ENCODE measurements at places on chromosomes 6 and 20. TPM values are rescaled to one million over a fixed set of nuclear protein-coding genes. Genes with fewer than 3 reads are reported as not detected.

ENPP1 gene
- total RNA-seq, result 0.31 TPM

LY6G6C gene
- not detected for total RNA-seq

LY86 gene
- total RNA-seq, result not detected

GGT7 gene
- total RNA-seq, result 8.7 TPM

HMGCLL1 gene
- not detected for total RNA-seq

PPP1R11 gene
- total RNA-seq, result 8.9 TPM

PTPRT gene
- not detected for total RNA-seq

PHACTR1 gene
- total RNA-seq, result 2.7 TPM

BEND3 gene
- total RNA-seq, result 3.0 TPM

TRIM15 gene
- total RNA-seq, result not detected

EEF1A2 gene
- 27.1 TPM for total RNA-seq

COL9A1 gene
- not detected for total RNA-seq

CTSA gene
- 37.2 TPM for total RNA-seq

RNF144B gene
- total RNA-seq, result 63.3 TPM

LY6G5C gene
- 1.8 TPM for total RNA-seq

PLAGL2 gene
- 4.2 TPM for total RNA-seq

LEMD2 gene
- 57.0 TPM for total RNA-seq

GPLD1 gene
- total RNA-seq, result 0.06 TPM

EPHA7 gene
- 0.13 TPM for total RNA-seq

CST4 gene
- not detected for total RNA-seq

ALDH8A1 gene
- total RNA-seq, result 1.0 TPM

TFAP2C gene
- total RNA-seq, result under 0.01 TPM

PTCHD4 gene
- total RNA-seq, result 4.2 TPM

Measured in bladder microvascular endothelial cell (primary cell).